ENCODE measurements at places on chromosomes 1 and 21. TPM values are rescaled to one million over a fixed set of nuclear protein-coding genes. Genes with fewer than 3 reads are reported as not detected.

DNAJC8 gene
- 26.8 TPM for total RNA-seq

DDR2 gene
- 42.5 TPM for total RNA-seq

RAB3B gene
- total RNA-seq, result 3.7 TPM

VHLL gene
- not detected for total RNA-seq

CD160 gene
- 0.18 TPM for total RNA-seq

PTPRC gene
- total RNA-seq, result 26.6 TPM

S100A7 gene
- not detected for total RNA-seq

OVAAL gene
- not detected for total RNA-seq

TEDDM1 gene
- not detected for total RNA-seq

SRSF4 gene
- total RNA-seq, result 49.6 TPM

PSMG1 gene
- 27.4 TPM for total RNA-seq
